ENCODE measurements at places on chromosomes 7 and 10.
A peak's percentile ranks its signal among the peaks of the same experiment; 100 is the strongest.

GRCh38 chr7:151673216-151673615 lies 153.5 kb upstream of the RHEB start:
- H3K27ac ChIP-seq: no peak overlapping the region
- H3K27me3 ChIP-seq: no peaks in the 10 kb centered on the region
- H3K36me3 ChIP-seq: no peaks in the 10 kb centered on the region

GRCh38 chr10:7397049-7398035 lies 13.5 kb downstream of the SFMBT2 start:
- H3K27me3 ChIP-seq: peaks cover 15% of the 10 kb centered on the region
- H3K4me1 ChIP-seq: no peaks in the 10 kb centered on the region
- no peak for DNase-seq
- H3K27ac ChIP-seq: no peak overlapping the region
- no peaks in the 10 kb centered on the region for H3K36me3 ChIP-seq
- H3K4me3 ChIP-seq: no peak overlapping the region

DNA sequence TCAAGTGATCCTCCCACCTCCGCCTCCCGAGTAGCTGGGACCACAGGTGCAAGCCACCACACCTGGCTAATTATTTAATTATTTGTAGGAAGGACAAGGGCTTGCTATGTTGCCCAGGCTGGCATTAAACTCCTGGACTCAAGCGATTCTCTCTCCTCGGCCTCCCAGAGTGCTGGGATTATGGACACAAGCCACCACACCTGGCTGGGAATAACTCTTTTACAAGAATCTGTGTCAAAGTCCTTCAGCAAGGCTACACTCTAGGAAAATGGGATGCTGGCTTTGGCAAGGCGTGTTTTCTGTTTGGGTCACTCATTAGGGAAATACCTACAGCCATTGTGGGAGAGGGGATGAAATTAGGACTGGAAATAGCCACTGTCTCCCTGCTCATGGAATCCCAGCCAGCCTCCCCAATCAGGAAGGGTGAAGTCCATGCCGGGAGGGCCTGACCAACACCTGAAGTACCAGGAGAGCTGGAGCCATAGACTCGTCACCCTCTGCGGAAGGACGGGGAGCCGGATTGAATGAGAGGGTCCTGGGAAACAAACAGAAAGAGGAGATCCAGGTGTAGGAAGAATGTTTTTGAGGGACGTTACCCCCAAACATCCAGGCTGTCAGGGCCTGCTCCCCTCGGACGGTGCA lies 72.2 kb upstream of the MYL10 start:
- no peaks in the 10 kb centered on the region for H3K4me1 ChIP-seq
- no peaks in the 10 kb centered on the region for H3K27me3 ChIP-seq

- H3K4me1 ChIP-seq: peaks cover 18% of the 10 kb centered on the region
- no peak overlapping the region for H3K27ac ChIP-seq
- no peaks in the 10 kb centered on the region for H3K27me3 ChIP-seq
- no peak for DNase-seq
Observed at GRCh38 chr7:51229106-51229537, 87.5 kb downstream of the COBL start.

GRCh38 chr10:129046962-129047361 lies 420.1 kb upstream of the MGMT start:
- no peak for DNase-seq
- H3K4me3 ChIP-seq: no peak overlapping the region
- H3K27ac ChIP-seq: no peak overlapping the region
- no peaks in the 10 kb centered on the region for H3K4me1 ChIP-seq
- peaks cover 35% of the 10 kb centered on the region for H3K27me3 ChIP-seq

- H3K4me1 ChIP-seq: peaks cover 11% of the 10 kb centered on the region
- H3K4me3 ChIP-seq: peak within 1 kb of the TSS; percentile 72
- peak; percentile 62 for DNase-seq
- H3K36me3 ChIP-seq: no peaks in the 10 kb centered on the region
Observed at GRCh38 chr7:94907026-94907810, at the start of gene PPP1R9A. PPP1R9A (plus strand) TSS chr7:94907594; CDS start chr7:94910114, 2,520 bp downstream.

- no peaks in the 10 kb centered on the region for H3K4me1 ChIP-seq
- H3K4me3 ChIP-seq: no peak overlapping the region
- H3K27ac ChIP-seq: no peak overlapping the region
- no peaks in the 10 kb centered on the region for H3K36me3 ChIP-seq
Observed at GRCh38 chr10:11295492-11295891, 277.8 kb downstream of the CELF2 start.

DNA sequence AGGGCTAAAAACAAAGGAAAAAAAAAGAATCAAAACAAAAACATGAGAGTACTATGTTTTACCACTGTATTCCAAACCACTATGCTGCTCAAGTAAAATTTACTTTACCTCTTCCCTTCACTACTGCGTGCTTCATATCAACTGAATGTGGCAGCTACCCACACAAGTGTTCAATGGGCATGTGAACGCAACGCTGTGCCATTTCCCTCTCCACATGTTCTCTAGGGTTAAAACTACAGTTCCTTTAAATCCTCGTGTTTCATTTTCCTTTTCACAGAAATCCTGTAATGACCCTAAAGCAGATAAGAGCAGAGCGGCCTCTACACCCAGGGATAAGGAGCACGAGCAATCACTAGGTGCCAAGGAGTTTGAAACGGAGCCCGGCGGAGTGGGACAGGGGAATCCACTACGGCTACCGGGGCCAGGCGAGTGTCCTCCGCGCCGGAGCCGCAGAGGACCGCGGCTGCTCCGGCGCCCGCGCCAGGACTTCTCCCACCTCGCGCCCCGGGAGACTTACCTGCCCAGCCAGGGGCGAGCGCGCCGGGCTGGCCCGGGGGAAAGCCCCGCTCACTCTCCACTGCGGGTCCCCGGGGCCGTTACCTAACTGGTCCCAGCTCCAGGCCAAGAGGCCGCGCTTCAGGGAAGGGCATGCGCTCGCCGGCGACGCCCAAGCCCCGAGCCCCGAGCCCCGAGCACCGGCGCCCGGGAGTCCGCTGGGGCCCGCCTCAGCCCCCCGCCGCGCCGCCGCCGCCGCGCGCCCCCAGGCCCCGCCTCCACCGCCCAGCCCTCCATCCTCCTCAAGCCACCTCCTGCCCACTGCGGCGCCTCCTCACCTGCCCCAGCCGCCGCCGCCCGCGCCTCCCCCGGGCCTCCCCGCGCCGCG lies 711 bp downstream of the NAMPT start:
- H3K27me3 ChIP-seq: no peaks in the 10 kb centered on the region
- H3K4me3 ChIP-seq: peak overlapping the region; percentile 74
- H3K36me3 ChIP-seq: peaks cover 47% of the 10 kb centered on the region
- no peak for DNase-seq
- peak overlapping the region; percentile 95 for H3K27ac ChIP-seq

- no peak overlapping the region for H3K27ac ChIP-seq
- no peaks in the 10 kb centered on the region for H3K27me3 ChIP-seq
- DNase-seq: no peak
Observed at GRCh38 chr7:75624134-75624832, 114.5 kb downstream of the HIP1 start.

GRCh38 chr7:127937066-127937680 lies 94.1 kb downstream of the LRRC4 start:
- H3K4me1 ChIP-seq: no peaks in the 10 kb centered on the region
- DNase-seq: no peak
- no peak overlapping the region for H3K27ac ChIP-seq
- H3K4me3 ChIP-seq: no peak overlapping the region
- no peaks in the 10 kb centered on the region for H3K36me3 ChIP-seq

GRCh38 chr10:96369890-96370583 lies 11.2 kb upstream of the OPALIN start:
- peak; percentile 43 for DNase-seq
- H3K27me3 ChIP-seq: no peaks in the 10 kb centered on the region
- H3K27ac ChIP-seq: no peak overlapping the region
- H3K4me1 ChIP-seq: peaks cover 17% of the 10 kb centered on the region
- H3K4me3 ChIP-seq: peak overlapping the region; percentile 35

DNA sequence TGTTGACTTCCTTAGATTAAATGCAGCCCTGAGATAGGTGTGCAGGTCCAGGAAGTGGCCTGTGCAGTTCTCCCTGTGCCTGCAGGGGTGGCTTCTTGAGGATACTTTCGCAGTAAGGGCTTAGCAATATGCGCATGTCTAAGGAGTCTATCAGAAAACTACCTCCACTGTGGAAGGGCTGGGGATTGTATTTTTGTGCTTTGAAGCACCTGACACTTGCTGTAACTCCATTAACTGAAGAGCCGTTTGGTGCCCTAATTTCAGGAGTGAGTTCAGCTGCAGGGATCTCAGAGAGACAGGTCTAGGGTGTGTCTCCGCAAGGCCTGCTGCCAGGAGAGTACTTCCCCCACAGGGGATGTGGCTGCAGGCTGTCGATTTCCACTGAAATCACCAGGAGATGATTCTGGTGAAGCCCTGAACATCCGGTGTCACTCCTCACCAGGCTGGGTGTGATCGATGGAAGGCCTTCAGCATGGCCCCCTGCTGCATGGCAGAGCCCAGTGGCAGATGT lies 35.5 kb downstream of the IKZF1 start:
- no peak for DNase-seq
- no peaks in the 10 kb centered on the region for H3K36me3 ChIP-seq
- no peak overlapping the region for H3K4me3 ChIP-seq
- H3K27ac ChIP-seq: no peak overlapping the region
- H3K27me3 ChIP-seq: peaks cover 86% of the 10 kb centered on the region

- no peak for DNase-seq
- no peak overlapping the region for H3K4me3 ChIP-seq
- H3K27ac ChIP-seq: no peak overlapping the region
- no peaks in the 10 kb centered on the region for H3K27me3 ChIP-seq
- H3K36me3 ChIP-seq: no peaks in the 10 kb centered on the region
Observed at GRCh38 chr10:106908225-106908624, 256.3 kb downstream of the SORCS1 start.

DNA sequence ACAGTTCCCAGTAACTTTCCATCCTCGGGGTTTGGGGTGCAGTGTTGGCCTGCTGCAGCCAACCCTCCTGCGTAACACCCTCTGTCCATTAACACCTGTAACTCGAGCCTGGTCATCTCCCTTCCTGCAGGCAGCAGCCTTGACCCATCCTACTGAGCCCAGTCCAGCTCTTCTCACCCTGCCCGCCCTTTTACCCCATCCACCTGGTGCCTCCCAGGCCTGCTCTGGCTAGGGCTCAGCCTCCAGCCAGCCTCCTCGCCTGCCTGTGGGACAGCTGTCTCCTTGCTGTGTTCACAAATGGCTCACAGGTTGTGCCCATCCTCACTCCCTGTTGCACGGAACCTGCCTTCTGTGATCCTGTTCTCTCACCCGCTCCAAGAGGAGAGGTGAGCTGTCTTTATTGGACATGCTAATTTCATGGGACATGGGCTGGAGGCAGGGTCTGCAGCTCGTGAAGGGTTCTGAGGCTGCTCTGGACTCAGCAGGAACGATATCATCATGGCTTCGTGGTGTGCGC lies 277.2 kb upstream of the TCERG1L start:
- no peak overlapping the region for H3K27ac ChIP-seq
- DNase-seq: no peak
- no peaks in the 10 kb centered on the region for H3K36me3 ChIP-seq
- no peak overlapping the region for H3K4me3 ChIP-seq
- H3K4me1 ChIP-seq: no peaks in the 10 kb centered on the region

DNA sequence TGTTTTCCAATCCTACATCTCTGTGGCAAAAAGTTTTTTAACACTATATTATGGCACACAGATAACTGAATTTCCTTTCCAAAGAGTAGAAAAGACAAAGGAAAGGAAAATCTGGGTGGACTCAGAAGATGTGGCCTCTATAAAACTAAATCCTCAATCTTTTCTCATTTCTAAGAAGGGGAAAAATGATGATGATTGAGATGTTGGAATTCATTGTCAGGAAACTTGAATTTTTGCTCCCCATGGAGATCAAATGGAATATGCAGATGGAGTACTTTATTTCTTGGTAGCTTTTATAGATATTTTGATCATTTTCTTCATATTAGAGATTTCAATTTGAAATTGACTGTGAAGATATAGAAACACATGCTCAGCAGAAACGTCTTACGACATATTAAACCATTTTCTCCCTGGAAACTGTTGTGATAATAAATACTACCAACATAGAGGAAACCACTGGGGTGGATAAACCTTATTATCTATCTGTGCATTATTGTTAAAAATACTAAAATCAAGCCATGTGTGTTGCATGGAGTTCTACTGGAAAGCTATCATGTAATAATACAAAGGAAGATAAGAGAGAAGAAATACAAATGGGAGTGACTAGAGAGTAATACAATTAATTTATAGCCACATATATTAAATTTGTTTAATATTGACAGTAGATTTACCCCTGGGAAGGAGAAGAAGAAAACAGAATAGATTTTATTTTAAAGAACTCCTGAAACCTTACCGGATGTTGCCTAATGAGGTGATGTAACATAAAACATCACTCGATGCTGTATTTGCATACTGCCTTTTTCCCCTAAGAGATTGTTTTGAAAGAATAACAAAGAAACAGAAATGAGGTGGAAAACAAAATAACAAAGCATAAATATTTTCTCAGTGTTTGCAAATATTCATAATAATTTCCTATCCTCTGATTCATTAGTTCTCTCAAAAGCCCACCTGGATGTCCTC lies 931.2 kb upstream of the C7orf33 start:
- H3K4me3 ChIP-seq: no peak overlapping the region
- H3K4me1 ChIP-seq: no peaks in the 10 kb centered on the region
- no peaks in the 10 kb centered on the region for H3K27me3 ChIP-seq
- H3K36me3 ChIP-seq: no peaks in the 10 kb centered on the region
- DNase-seq: no peak

DNA sequence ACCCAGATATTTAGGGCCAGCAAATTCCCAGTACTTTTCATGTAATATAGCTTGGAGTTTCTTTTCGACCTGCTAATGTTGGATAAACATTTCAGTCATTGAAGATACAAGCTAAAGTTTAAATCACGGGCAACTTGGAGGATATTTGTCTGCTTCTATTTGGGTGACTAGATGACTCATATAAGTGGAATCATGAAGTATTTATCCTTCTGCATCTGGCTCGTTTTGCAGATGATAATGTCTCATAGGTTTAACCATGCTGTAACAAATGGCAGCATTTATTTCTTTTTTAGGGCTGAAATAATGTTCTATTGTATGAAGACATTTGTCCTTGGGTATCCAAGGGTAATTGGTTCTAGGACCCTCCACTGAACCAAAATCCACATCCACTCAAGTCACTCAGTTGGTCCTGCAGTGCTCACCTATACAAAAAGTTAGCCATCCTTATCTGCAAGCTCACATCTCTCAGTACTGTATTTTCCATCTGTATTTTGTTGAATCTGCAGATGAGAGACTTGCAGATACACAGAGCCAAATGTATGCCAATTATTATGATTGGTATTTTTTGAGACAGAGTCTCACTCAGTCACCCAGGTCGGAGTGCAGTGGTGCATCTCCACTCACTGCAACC lies 187.2 kb upstream of the CSTF2T start:
- DNase-seq: no peak
- H3K4me1 ChIP-seq: no peaks in the 10 kb centered on the region
- no peaks in the 10 kb centered on the region for H3K36me3 ChIP-seq
- H3K27ac ChIP-seq: no peak overlapping the region

- H3K27ac ChIP-seq: no peak overlapping the region
- H3K4me1 ChIP-seq: no peaks in the 10 kb centered on the region
- no peaks in the 10 kb centered on the region for H3K36me3 ChIP-seq
Observed at GRCh38 chr10:99435986-99436638, 5.7 kb upstream of the GOT1 start.

- peak overlapping the region; percentile 89 for H3K4me3 ChIP-seq
- peak overlapping the region; percentile 92 for H3K27ac ChIP-seq
- H3K27me3 ChIP-seq: no peaks in the 10 kb centered on the region
- DNase-seq: no peak
Observed at GRCh38 chr10:114172776-114173602, 1.0 kb downstream of the CCDC186 start.
